ENCODE measurements at places on chromosomes 13 and 19. TPM values are rescaled to one million over a fixed set of nuclear protein-coding genes. Genes with fewer than 3 reads are reported as not detected.

DNA sequence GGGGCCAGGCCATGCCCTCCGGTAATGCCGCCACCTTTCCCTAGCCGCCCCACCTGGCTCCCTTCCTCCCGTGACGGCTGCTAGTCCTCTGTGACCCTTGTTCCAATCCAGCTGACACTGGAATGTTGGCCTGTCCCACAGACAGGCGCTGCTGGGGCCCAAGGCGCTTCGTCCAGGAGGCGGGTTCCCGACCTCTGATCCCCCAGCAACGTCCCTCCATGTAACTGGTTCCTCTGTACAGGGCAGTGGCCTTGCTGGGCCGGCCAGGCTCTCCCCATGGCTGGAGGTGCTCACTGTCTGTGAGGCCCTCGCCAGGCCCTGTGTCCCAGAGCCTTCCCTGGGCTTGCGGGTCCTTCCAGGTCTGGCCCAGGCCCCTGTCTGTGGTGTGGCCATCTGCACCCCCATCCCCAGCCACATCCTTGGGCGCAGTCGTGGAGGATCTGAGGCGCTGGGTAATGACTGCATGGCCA, 6.8 kb upstream of the GRIN3B start:
- no peak for DNase-seq
- peaks cover 30% of the 10 kb centered on the region for H3K27me3 ChIP-seq
- H3K27ac ChIP-seq, result no peak overlapping the region

The RYR1 gene
- total RNA-seq, result 0.20 TPM

DNA sequence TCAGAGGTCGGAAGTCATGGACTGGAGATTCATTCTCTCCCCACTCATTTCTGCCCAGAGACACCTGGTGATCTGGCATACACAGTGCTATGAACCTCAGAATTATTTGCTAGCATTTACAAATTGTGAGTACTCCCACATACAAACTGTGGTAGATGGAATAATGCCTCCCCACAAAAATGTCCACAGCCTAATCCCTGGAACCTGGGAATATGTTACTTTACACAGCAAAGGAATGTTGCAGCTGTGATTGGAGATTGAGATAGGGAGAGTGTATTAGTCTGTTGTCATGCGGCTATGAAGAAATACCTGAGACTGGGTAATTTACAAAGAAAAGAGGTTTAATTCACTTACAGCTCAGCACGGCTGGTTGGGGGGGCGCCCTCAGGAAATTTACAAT, 3.1 kb upstream of the UQCRFS1 start:
- peaks cover 24% of the 10 kb centered on the region for H3K4me1 ChIP-seq
- no peak overlapping the region for H3K4me3 ChIP-seq
- peaks cover 37% of the 10 kb centered on the region for H3K27me3 ChIP-seq
- no peak overlapping the region for H3K27ac ChIP-seq
- H3K36me3 ChIP-seq, result peaks cover 4% of the 10 kb centered on the region

GRCh38 chr19:15200553-15201364, at the start of gene NOTCH3:
Gene NOTCH3, minus strand, starts transcription at chr19:15200995. Its CDS starts 90 bp downstream, at chr19:15200905.
- no peak for DNase-seq
- no peaks in the 10 kb centered on the region for H3K27me3 ChIP-seq
- H3K4me1 ChIP-seq, result peaks cover 18% of the 10 kb centered on the region
- peak within 1 kb of the TSS; percentile 76 for H3K4me3 ChIP-seq
- peak within 1 kb of the TSS; percentile 73 for H3K27ac ChIP-seq

DNA sequence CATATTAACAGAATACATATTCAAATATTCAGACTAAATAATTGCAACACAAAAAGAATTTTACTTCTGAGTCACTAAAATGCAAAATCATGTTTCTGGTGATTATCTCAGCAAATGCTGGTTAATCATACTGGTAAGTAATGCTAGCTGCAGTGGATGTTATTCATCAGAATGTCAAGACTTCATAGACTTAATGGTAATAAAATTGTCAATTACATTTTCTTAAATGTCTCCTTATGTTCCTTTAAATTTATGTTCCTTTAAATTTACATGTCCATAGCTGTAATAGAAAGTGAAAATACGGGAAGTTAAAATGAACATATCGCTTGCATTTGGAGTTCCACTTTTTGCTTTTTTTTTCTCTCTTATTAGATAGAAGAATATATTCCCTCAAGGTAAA, 853.0 kb downstream of the SLITRK6 start:
- H3K36me3 ChIP-seq, result no peaks in the 10 kb centered on the region
- no peak overlapping the region for H3K4me3 ChIP-seq
- H3K27ac ChIP-seq, result no peak overlapping the region
- no peak for DNase-seq
- H3K27me3 ChIP-seq, result no peaks in the 10 kb centered on the region

DNA sequence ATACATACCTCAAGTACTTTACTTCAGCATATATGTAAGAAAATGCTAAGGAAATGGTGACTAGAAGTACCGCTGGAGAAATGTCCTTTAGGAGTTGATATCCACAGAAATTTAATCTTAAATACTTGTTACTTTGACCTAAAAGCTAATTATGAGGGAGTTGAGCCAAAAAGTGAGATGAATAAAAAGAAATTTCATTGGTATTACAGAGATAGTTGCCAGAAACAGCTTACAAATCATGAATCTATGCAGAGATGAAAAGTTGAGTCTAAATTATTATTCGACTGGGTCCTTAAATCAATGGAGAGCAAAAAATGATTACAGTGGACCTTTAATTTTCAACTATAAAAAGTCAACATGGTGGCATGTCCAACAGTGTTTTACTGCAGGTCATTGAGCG, 160.9 kb downstream of the MZT1 start:
- H3K27me3 ChIP-seq, result no peaks in the 10 kb centered on the region
- H3K4me3 ChIP-seq, result no peak overlapping the region
- H3K4me1 ChIP-seq, result peaks cover 53% of the 10 kb centered on the region
- H3K36me3 ChIP-seq, result no peaks in the 10 kb centered on the region
- no peak overlapping the region for H3K27ac ChIP-seq

DNA sequence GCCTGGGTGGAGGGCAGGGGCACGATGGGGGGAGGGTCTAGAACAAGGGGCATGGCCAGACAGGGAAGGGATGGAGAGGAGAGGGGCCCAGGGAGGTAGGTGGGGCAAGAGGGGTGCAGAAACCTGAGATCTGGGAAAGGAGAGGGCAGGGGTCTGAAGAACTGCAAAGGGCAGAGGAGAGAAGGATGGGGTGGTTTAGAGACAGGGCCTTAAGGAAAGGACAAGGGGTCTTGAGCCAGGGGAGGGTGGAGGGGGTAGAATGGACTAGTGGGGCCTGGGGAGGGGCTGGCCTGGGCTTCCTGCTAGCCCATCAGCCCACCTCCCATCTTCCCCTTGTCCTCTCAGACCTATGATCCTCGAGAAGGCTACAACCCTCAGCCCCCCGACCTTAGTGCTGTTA, 72.5 kb downstream of the RYR1 start:
- no peaks in the 10 kb centered on the region for H3K4me1 ChIP-seq
- H3K4me3 ChIP-seq, result no peak overlapping the region
- H3K36me3 ChIP-seq, result no peaks in the 10 kb centered on the region

DNA sequence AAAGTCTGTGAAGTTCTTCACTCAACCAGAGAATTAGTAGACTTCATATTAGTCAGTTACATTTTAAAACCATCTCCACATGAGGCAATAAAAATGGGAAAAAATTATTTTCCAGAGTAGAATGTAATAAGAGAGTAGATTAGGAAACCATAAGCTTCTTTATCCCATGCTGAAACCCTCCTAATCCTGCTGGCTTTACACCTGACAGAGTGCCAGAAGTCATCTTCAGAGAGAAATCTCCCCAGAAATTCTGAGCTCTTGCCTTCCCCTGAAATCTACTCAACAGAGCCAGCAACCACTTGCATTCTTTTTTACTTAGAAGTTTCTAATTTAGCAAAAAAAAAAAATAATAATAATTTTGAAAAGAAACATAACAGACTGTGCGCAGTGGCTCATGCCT, 279.9 kb downstream of the NHLRC3 start:
- no peaks in the 10 kb centered on the region for H3K36me3 ChIP-seq
- H3K27me3 ChIP-seq, result peaks cover 18% of the 10 kb centered on the region
- DNase-seq, result no peak

The POU4F1 gene
- total RNA-seq, result not detected

The NXNL1 gene
- total RNA-seq, result not detected

GRCh38 chr13:109712124-109712722, 74.2 kb downstream of the IRS2 start:
- H3K36me3 ChIP-seq, result no peaks in the 10 kb centered on the region
- no peak overlapping the region for H3K27ac ChIP-seq
- no peaks in the 10 kb centered on the region for H3K27me3 ChIP-seq

DNA sequence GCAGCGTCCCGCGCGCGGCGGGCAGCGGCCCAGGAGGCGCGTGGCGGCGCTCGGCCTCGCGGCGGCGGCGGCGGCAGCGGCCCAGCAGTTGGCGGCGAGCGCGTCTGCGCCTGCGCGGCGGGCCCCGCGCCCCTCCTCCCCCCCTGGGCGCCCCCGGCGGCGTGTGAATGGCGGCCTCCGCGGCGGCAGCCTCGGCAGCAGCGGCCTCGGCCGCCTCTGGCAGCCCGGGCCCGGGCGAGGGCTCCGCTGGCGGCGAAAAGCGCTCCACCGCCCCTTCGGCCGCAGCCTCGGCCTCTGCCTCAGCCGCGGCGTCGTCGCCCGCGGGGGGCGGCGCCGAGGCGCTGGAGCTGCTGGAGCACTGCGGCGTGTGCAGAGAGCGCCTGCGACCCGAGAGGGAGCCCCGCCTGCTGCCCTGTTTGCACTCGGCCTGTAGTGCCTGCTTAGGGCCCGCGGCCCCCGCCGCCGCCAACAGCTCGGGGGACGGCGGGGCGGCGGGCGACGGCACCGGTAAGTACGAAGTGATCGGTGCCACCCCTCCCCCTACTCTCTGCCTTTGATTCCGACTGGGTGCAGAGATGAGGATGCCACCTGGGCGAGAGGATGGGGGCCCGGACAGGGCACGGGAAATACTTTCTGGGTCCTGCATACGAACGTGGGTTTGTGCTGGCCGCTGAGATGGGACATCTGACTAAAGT, 874 bp downstream of the TRIM28 start:
- peak overlapping the region; percentile 97 for H3K4me3 ChIP-seq
- H3K4me1 ChIP-seq, result peaks cover 20% of the 10 kb centered on the region
- H3K27me3 ChIP-seq, result peaks cover 24% of the 10 kb centered on the region
- peak; percentile 88 for DNase-seq

The IFNL4 gene
- total RNA-seq, result 0.14 TPM

DNA sequence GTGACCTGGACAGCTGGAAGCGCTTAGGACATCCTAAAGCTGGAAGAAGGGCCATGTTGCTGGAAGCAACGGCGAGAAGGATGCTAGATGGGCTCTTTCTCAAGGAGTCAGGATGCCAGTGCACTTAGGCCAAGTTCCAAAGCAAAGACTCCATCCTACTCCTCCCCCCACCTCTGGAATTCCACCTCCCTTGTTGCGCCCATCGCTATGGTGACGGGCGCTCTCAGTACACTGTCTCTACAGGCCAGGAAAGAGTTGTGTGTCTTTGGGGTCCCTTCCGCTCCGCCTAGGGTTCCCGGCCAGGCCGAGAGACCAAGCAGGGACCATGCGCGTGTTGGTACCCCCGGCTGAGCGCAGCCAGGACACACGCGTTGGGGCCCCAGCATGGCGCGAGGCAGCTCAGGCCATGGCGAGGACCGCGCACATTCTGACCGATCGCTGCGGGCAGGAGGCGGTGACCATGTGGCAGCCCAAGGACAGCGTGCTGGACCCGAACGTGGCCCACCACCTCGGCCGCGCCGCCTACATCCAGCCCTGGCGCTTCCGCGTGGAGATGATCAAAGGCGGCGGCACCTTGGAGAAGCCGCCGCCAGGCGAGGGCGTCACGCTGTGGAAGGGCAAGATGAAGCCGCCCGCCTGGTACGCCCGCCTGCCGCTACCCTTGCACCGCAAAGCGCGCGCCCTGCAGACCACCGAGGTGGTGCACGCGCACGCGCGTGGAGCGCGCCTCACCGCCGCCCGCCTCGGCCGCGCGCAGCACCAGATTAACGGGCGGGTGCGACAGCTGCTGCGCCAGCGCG, 31.0 kb upstream of the SLC1A6 start:
- DNase-seq, result no peak
- H3K4me3 ChIP-seq, result no peak overlapping the region
- H3K36me3 ChIP-seq, result no peaks in the 10 kb centered on the region
- H3K27me3 ChIP-seq, result peaks cover 23% of the 10 kb centered on the region
- no peak overlapping the region for H3K27ac ChIP-seq

The VSTM1 gene
- total RNA-seq, result not detected

GRCh38 chr13:51663973-51664957, 80.0 kb downstream of the WDFY2 start:
- H3K4me3 ChIP-seq, result no peak overlapping the region
- no peak for DNase-seq
- H3K27ac ChIP-seq, result no peak overlapping the region
- peaks cover 2% of the 10 kb centered on the region for H3K36me3 ChIP-seq
- no peaks in the 10 kb centered on the region for H3K4me1 ChIP-seq

The ZNF416 gene
- 10.0 TPM for total RNA-seq

- no peak for DNase-seq
- H3K4me1 ChIP-seq, result no peaks in the 10 kb centered on the region
- no peak overlapping the region for H3K27ac ChIP-seq
- peaks cover 1% of the 10 kb centered on the region for H3K27me3 ChIP-seq
- no peak overlapping the region for H3K4me3 ChIP-seq
- no peaks in the 10 kb centered on the region for H3K36me3 ChIP-seq
Observed at GRCh38 chr19:30171795-30172612, 200.2 kb upstream of the ZNF536 start.

- no peak for DNase-seq
- H3K4me1 ChIP-seq, result peaks cover 65% of the 10 kb centered on the region
- H3K27me3 ChIP-seq, result peaks cover 4% of the 10 kb centered on the region
- H3K4me3 ChIP-seq, result peak overlapping the region; percentile 63
- peaks cover 9% of the 10 kb centered on the region for H3K36me3 ChIP-seq
- H3K27ac ChIP-seq, result no peak overlapping the region
Observed at GRCh38 chr19:1267477-1268225, 1.5 kb upstream of the CIRBP start.

The SYNGR4 gene
- not detected for total RNA-seq

DNA sequence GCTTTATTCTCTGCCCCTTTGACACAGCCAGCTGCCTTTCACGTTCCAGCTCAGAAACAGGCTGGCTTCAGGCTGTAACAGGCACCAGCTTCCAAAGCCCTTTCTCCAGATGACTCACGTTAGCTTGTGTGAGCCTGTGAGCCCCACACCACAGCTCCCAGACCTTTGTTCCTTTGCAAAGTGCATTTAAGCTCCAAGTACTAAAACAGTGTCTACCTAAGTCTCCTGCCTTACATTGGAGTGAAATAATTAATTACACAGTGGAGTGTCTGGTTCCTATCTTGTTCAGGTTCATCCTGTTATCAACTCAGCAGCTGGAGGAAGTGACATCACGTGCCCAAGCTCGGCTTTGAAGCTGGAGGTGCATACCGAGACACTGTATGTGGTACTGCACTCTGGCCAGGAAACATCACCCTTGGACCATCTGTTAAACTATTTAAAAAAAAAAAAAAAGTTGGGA, 475.8 kb downstream of the FOXO1 start:
- no peaks in the 10 kb centered on the region for H3K36me3 ChIP-seq
- H3K4me3 ChIP-seq, result no peak overlapping the region
- H3K27me3 ChIP-seq, result peaks cover 4% of the 10 kb centered on the region
- peaks cover 42% of the 10 kb centered on the region for H3K4me1 ChIP-seq
- peak overlapping the region; percentile 94 for H3K27ac ChIP-seq
- no peak for DNase-seq

GRCh38 chr13:72639377-72639776, 88.1 kb downstream of the MZT1 start:
- H3K4me1 ChIP-seq, result peaks cover 5% of the 10 kb centered on the region
- no peaks in the 10 kb centered on the region for H3K27me3 ChIP-seq
- H3K4me3 ChIP-seq, result no peak overlapping the region
- no peak for DNase-seq
- H3K27ac ChIP-seq, result no peak overlapping the region
- H3K36me3 ChIP-seq, result no peaks in the 10 kb centered on the region
